Posterior cingulate gyrus (tissue), 11 donors: ENCODE measurements at places on chromosomes 16 and 17.

DNA sequence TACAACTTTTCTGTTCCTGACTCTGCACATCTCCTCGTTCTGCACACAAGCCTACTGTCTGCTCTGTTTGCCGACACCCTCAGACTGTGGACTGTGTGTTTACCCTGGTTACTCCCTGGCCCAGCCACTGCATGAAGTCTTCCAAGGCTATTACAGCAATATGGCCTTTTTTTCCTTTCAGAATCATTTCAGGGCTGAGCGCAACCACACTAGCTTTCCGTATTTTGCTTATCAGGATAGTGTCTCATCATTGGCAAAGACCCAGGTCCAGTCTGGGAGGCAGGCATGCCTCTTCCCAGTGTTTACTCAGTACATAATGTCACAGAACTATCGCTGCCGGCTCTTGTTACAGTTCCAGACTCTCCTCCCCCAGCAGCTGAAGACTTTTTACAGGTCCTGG, 10.1 kb downstream of the DNAH9 start:
- no peak for DNase-seq

DNA sequence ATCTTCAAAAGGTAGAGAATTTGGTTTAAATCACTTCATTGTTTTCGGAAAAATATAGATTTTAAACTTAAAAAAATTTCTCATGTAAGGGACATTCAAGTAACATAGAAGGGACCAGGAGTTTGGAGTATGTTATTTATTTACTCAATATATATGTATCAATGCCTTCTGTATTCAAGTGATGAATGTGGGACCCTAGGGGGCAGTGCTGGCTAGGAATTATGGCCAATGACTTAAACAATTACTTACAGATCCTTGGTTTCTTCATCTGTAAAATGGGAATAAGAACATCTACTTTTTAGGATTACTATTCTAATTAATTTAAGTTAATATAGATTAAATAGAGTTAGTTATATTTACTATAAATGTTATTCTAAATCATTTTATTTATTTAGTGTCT, 886.3 kb upstream of the RBFOX1 start:
- no peak for DNase-seq

- DNase-seq: peak; percentile 77
Measured at GRCh38 chr17:43994272-43995149, 9.9 kb upstream of the NAGS start.

- no peak for DNase-seq
Measured at GRCh38 chr17:67518876-67519275, 141.8 kb downstream of the PITPNC1 start.

DNA sequence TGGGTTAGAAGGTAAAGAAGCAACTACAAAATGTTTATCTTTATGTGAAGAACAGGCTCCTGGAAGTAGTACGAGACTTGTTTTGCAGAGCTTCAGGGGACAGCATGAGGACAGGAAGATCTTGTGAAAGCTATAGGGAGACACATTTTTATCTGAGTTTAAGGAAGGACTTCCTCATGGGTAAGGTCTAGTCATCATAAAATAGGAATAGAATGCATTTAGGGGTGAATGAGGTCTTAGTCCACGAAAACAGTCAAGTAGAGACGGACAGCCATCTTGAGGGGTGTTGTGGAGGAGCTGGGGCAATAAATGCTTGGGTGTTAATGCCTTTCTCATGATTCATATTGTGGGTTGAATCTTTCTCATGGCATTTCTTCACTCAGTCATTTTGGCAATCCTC, 24.3 kb downstream of the KCNJ16 start:
- no peak for DNase-seq

GRCh38 chr16:24118126-24118821, 137.9 kb upstream of the CACNG3 start:
- DNase-seq: no peak

DNA sequence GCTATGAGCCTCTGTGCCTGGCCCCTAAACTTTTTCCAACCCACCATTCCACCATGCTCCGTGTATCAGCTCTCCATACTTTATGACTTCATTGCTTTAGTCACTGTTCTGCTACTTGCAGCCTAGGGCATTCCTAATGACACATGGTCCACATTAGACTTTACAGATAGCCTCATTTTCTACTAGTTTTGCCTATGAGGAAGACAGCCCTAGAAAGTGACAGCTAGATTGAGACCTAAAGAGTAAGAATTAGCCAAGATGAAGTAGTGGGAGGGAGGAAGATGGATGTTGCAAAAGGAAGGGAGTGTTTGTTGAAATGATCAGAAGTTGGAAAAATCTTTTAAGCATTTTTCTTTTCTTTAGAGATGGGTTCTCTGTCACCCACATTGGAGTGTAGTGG, 11.0 kb downstream of the C16orf54 start:
- no peak for DNase-seq

DNA sequence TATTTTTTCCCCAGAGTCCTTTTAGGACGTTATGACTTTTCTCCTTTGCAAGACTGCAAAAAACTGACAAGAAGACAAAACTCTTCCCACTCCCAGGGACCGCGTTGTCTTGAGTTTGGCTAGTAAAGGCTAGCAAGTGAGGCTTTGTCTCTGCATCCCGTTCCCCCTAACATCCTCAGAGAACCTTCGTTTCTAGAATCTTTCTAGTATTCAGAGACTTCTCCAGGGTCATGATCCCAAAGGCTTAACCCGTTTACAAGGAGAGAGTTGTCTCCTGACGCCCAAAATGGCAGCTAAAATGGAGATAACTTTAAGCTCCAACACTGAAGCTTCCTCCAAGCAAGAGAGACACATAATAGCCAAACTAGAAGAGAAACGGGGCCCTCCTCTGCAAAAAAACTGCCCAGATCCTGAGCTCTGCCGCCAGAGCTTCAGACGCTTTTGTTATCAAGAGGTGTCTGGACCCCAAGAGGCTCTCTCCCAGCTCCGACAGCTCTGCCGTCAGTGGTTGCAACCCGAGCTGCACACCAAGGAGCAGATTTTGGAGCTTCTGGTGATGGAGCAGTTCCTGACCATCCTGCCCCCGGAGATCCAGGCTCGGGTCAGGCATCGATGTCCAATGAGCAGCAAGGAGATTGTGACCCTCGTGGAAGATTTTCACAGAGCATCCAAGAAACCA, 843 bp downstream of the ZNF174 start:
- no peak for DNase-seq

DNA sequence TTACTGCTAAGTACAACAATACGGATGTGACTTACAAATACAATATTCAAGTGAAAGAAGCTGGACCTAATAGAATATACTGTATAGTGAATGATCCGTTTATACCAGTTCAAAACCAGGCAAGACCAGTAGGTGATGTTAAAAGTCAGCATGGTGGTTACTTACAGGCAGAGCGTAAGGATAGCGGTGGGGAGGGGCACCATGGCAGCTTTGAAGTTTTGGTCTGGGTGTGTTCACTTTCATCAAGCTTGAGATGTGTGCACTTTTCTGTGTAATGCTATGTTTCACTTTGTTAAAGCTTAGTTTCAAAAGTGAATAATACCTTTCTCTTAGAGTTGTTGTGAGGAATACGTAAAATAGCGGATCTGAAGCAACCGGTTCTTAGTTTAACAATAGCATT, 16.5 kb upstream of the SLC35G3 start:
- DNase-seq: no peak

- DNase-seq: no peak
Measured at GRCh38 chr17:31550389-31551056, 159.0 kb downstream of the RAB11FIP4 start.

- DNase-seq: no peak
Measured at GRCh38 chr17:78637146-78637545, 60.0 kb upstream of the DNAH17 start.

- DNase-seq: no peak
Measured at GRCh38 chr17:57145347-57145746, 60.3 kb downstream of the AKAP1 start.

DNA sequence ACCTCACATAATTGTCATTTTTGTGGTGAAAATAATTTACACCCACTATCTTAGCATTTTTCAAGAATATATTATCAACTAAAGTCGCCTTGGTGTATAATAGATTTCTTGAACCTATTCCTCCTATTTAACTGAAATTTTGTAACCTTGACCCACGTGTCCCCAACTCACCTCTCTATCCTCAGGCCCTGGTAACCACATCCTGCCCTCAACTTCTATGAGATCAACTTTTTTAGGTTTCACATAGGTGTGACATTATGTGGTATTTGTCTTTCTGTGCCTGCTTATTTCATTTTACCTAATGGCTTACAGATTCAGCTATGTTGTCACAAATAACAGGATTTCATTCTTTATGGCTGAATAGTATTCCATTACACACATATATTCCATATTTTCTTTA, 73.0 kb upstream of the CNTNAP4 start:
- DNase-seq: no peak

- peak; percentile 83 for DNase-seq
Measured at GRCh38 chr16:78045865-78046581, 23.7 kb downstream of the CLEC3A start.

DNA sequence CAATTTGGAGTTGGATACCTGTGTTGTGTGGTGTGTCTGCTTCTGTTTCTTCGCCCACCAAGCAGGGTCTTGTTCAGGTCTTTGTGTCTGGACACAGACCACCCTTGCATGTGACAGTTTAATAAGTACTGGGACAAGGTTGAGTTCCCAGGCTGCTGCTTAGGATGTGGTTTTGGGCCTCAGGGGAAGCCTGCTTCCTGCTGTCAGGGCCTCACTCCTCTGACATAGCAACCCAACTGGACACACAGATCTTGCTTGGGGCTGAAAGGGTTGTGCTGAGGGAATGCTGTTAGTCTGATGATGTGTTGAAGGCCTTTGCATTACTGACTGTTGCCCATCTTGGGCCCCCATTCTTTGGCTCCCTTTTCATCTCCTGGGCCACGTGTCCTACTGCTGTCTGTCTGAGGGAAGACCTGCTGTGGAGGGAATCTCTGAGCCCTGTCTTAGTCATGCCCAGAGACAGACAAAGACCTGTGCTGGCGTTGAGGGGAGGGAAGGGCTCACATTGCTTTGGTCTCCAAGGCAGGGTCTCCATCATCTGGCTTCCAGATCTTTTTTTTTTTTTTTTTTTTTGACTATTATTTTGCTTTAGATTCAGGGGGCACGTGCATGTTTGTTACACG, 4.7 kb upstream of the TGFB1I1 start:
- DNase-seq: no peak

- DNase-seq: no peak
Measured at GRCh38 chr16:31076319-31076718, 2.1 kb downstream of the ZNF646 start.

DNA sequence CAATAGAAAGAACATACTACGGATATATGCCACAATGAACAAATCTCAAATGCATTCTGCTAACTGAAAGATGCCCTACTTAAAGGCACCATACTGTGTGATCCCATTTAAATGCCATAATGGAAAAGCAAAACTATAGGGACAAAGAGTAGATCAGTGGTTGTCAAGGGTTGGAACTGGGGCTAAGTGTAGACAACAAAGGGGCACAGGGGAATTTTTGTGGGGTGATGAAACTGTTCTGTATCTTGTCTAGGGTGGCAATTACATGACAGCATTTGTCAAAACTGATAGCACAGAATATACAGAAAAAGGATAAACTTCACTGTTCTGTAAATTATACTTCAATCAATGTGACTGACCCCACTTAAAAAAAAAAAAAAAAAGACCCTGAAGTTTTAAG, 17.7 kb downstream of the GFOD2 start:
- no peak for DNase-seq

GRCh38 chr16:86566966-86567700, 504 bp downstream of the FOXC2 start:
- no peak for DNase-seq

GRCh38 chr16:65377195-65377594, 255.3 kb upstream of the CDH11 start:
- DNase-seq: no peak

DNA sequence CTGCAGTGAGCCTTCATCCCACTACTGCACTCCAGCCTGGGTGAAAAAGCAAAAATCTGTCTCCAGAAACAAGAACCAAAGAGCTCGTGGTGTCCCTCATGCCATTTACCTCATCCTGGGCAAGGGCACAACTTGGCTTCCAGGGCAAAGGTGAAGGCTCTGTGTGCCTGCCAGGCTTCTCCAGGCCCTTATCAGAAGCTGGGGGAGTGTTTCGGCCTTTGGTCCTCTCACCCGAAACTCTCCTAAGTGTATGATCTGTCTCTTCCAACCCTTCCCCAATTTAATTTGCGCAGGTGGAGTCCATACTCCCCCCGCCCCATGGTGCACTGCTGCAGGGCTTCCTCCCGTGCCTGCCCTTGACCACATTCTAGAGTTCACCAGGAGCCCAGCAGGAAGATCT, 1.1 kb downstream of the CES2 start:
- no peak for DNase-seq

- DNase-seq: no peak
Measured at GRCh38 chr17:80416940-80417293, 1.9 kb downstream of the ENDOV start.

- no peak for DNase-seq
Measured at GRCh38 chr17:51298508-51299371, 38.4 kb downstream of the UTP18 start.

GRCh38 chr16:14070877-14071575, at the start of gene MRTFB:
Gene MRTFB, plus strand, starts transcription at chr16:14071319. Its CDS starts 69,288 bp downstream, at chr16:14140607.
- DNase-seq: peak; percentile 65

DNA sequence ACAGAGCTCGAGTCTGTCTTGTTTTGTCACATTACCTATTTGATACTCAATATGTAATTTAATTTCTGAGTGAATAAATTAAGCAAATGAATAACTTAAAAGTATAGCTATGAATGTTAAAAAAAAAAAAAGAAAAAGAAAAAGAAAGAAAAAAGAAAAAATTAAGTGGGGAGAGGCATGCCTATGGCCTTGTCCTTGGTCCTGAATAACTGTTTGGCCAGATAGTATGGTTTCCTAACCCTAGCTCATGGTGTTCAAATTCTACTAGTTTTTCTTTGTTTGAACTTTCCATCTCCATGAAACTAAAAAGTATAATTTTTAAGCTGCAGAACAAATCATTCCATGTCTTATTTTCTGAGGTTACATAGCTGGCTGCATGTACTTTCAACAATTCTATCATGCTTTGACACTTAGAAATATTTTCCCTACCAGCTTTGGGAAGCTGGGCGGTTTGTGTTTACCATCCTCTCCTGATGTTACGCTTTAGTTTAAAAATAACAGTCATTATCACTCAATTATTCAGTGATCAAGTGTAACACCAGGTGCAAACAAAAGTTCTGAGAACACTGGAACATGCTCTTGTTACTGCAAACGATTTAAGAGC, 31.8 kb downstream of the TOX3 start:
- no peak for DNase-seq

- no peak for DNase-seq
Measured at GRCh38 chr16:89570342-89570923, 5.1 kb upstream of the CPNE7 start.

GRCh38 chr17:69485901-69486643, 71.6 kb downstream of the MAP2K6 start:
- DNase-seq: no peak

- DNase-seq: no peak
Measured at GRCh38 chr17:70074956-70075355, at the start of gene KCNJ16. Gene KCNJ16, plus strand, starts transcription at chr17:70075225. Its CDS starts 56,863 bp downstream, at chr17:70132088.

- DNase-seq: no peak
Measured at GRCh38 chr16:51705142-51705541, 554.1 kb upstream of the SALL1 start.
